ENCODE measurements at places on chromosomes 5 and 9.

DNA sequence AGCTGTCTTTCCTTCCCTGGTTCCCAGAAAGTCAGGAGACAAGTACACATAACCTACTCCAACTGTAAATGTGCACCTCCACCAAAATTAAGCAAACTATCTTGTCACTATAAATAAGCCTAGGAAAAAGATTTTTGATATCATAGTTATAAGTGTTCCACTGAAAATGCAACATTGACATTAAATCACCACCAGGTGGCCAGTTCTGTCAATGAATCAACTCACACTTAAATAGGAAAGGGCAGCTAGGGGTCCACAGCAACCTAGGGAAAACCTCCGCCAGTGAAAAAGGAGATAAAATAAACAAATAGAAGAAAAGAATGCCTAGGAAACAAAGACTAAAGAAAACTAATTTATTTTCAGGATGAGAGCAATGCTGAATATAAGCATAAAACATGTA lies 243.0 kb upstream of the PTPRD start:
- DNase-seq: no peak

GRCh38 chr9:136848393-136849037 lies 694 bp upstream of the PHPT1 start:
- DNase-seq: no peak

DNA sequence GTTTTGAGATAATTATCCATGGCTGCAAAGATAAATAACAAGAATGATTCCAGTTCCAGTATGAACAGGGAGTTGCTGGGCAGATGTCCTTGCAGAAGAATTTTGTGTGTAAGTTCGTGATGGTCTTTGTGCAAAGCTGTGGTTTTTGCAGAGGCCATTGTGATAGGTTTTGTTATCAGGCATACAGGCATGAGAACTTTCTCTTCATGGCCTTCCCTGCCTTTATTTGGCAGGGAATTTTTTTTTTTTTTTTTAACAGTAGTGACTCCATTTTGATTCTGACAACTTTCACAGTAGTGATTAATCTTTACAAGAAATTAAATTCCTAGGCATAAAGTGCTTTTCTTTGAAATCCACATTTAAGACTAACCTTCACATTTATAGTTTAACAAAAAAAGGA lies 1999.5 kb upstream of the CDH6 start:
- no peak for DNase-seq

DNA sequence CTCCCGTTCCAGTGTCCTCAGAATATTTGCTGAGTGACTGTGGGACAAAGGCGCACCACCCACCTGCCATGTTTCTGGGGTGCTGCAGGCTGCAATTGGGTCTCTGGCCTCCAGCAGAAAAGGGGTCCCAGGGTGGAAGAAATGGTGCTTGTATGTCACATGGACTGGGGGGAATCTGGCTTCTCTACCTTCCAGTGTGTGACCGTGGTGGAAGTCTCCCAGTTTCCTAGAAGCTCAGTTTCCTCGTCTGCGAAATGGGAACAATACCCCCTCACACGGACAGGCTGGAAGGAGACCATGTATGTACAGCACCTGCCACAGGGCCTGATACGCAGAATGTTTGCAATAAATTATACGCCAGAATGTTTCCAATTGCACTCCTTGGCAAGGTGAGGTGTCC lies 23.8 kb downstream of the CPLX2 start:
- DNase-seq: no peak

GRCh38 chr5:2627867-2628266 lies 123.6 kb downstream of the IRX2 start:
- no peak for DNase-seq

GRCh38 chr5:130023604-130024003 lies 119.3 kb downstream of the CHSY3 start:
- no peak for DNase-seq

GRCh38 chr5:178120607-178121357 lies 7.5 kb downstream of the N4BP3 start:
- peak; percentile 63 for DNase-seq

- peak; percentile 14 for DNase-seq
Measured at GRCh38 chr9:19976226-19976625, 187.4 kb upstream of the SLC24A2 start.

- DNase-seq: no peak
Measured at GRCh38 chr5:4065472-4066320, 470.1 kb downstream of the IRX1 start.

DNA sequence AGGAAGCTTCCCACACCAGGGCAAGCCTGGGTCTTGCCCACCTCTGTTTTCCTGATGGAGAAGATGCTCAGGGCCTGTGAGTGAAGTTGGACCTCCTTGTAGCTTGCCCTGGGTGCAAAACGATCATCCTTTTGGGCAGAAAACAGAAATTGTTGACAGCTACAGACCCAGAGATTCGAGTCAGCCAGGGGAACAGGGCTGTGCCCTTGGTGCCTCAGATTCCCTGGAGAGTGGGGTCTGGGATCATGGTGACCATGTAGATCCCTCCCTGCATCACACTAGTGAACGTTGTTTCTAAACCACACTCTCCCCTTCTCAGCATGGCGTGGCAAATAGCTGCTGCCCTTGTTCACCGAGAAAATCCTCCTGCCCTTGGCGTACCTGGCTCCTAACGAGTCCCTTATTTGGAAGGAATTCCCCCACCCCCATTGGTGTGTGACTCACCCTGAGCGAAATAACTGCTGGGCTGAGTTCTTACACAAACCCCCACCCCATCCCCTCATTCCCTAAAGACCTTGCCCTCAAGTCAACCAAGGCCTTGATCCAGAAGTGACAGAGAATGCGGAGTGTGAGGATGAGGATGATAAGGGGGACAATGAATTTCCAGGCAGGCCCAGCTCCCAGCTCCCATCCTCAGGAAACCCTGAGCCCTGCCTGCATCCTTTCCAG lies 1.1 kb upstream of the DCANP1 start:
- no peak for DNase-seq

- no peak for DNase-seq
Measured at GRCh38 chr5:132428484-132429462, 59.3 kb downstream of the SLC22A5 start.

DNA sequence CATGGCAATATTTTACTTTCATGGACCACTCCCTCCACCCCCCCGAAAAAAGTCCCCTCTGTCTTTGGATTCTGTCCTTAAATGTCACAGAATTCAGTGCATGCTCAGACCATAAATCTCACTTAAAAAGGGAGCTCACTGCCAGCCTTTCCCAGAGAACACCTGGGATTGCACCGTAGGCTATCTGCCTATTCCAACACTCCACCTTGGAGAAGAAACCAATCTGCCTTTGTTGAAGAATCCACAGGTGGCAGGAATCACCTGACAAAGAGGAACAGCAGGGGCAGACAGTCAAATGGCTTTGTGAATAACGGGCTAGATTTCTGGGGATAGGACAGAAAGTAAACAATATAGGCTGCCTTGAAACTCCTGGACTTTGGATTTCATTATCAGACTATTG lies 306.7 kb upstream of the BRINP1 start:
- DNase-seq: no peak

DNA sequence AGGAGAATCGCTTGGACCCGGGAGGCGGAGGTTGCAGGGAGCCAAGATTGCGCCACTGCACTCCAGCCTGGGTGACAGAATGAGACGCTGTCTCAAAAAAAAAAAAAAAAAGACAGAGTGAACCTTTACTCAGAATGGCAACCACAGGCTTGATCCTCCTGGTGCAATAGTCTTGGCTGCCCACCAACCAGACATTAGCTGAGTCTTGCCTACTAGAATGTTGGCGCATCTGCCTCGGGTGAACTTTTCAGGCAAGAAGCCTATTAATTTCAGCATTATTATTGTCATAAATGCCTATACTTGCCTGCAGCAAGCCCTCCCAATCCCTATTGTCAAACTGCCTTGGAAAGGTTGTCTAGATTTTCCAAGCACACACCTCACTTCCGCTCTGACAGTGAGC lies 4.2 kb downstream of the SERINC5 start:
- no peak for DNase-seq

DNA sequence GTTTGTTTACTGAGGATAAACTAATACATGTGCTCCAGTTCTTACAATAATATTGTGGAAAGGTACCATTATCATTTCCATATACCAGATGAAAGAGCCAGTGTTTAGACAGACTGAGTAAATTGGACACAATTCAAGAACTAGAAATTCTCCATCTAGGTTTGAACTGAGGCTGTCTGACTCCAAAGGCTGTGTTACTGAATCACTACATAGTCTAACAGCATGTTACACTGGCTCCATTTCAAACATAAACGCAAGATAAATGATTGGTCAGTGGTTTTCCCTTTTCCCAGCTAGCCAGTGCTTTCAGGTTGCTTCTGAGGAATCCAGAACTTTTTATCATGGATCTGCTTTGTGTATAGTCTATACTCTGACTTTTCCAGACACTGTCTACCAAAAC lies 8.1 kb downstream of the SPDL1 start:
- DNase-seq: no peak

- no peak for DNase-seq
Measured at GRCh38 chr5:84474126-84474525, 89.4 kb upstream of the EDIL3 start.

GRCh38 chr5:72647806-72648205 lies 140.6 kb upstream of the ZNF366 start:
- no peak for DNase-seq

- no peak for DNase-seq
Measured at GRCh38 chr5:38807570-38808483, 38.0 kb upstream of the OSMR start.

DNA sequence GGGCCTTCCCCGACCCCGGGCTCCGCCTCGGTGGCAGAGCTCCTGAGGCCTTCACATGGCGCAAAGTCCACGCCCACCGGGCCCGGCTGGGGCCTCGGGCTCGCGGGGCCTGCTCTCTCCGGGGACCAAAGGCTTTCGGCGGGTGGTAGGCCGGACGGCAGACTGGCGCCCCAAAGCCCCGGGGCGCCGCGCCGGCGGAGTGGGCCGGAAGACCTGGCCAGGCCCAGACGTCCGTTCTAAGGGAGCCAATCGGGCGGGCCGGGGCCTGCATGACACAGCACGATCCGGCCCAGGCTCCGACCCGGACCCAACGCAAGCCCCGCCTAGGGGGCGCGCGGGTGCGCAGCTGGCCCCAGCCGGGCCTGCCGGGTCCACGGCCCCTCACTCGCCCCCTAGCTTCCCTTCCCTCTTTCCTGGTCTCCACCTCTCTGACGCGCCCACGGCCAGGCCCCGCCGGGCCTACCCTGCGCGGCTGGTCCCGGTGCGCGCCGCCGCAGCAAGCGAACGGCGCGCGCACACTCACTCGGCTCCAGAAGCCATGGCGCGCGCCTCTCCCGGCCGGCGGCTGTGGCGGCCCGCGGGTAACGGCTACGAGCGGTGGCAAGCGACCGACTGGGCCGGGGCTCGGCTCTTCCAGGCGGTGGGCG lies 488 bp downstream of the VCP start:
- peak; percentile 51 for DNase-seq

DNA sequence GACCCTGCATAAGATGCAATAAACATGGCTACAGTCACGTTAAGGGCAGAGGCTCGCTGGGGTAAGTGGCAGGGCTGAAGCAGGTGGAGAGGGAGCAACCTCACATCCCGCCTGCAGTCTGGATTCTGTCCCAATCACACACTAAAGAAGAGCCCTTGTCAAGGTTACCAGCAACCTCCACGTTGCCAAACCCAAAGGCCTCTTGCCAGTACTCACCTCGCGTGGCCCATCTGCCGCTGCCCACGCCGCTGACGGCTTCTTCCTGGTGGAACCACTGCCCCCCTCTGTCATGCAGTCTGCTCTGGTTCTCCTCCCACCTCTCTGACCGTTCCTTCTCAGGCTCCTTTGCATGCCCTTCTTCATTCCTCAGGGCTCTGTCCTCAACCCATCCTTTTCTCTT lies 8.8 kb downstream of the AQP7 start:
- no peak for DNase-seq

DNA sequence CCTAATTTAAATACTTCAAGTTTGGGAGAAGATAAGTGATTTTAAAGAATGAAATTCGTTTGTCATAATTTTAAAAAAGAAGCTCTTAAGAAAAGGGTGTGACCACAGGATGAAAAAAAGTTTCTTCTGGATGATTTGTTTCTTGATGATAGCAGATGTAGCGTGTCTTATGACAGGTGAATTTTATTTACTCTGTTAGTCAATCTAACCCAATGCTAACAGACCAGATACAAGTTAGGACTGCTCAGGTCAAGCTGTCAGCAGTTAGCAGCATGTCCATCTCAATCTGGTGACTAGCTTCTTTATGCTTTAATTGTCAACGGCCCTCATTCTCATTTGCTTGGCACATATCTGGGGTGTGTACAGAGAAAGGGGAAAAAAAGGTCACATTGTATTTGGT lies 456.0 kb downstream of the BNC2 start:
- DNase-seq: no peak

- DNase-seq: no peak
Measured at GRCh38 chr9:132027752-132028663, 51.7 kb downstream of the MED27 start.

GRCh38 chr9:97470076-97470475 lies 31.4 kb upstream of the TMOD1 start:
- DNase-seq: no peak

DNA sequence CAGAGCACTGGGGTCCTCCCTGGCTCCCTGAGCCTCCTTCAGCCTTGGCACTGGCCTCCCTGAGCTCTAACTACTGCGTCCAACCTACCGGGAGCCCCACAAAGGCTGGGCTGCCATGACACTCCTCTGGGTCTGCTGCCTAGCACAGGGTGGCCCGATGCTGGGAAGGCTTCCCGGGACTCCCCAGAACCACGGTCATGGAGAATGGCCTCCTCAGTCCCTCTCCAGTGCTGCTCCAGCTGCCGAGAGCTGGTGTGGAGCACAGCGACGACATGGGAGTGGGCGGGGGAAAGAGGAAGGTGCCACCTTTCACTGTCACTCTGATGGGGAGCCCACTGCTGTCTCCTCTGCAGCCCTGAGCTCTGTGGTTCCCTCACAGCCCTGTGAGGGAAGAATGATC lies 61.5 kb upstream of the RNF130 start:
- no peak for DNase-seq

DNA sequence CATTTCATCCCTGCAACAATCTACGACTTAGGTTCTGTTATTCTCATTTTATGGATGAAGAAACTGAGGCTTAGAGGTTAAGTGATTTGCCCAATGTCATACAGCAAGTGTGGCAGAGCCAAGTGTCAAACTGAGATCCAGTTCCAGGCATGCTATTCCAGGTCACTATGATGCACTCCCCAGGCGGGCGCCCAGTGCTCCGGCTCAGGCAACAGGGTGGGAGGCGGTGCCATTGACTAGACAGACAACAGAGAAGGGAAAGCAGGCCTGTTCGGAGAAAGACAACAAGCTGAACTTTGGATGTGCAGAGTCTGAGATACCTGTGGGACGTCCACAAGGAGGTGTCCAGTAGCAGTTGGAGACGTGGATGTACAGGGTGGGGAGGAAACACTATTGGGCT lies 10.8 kb upstream of the DDX41 start:
- no peak for DNase-seq
